ENCODE measurements at places on chromosomes 4 and X.

GRCh38 chrX:22047468-22047867, 15.3 kb downstream of the PHEX start:
- DNase-seq, result no peak

- no peak for DNase-seq
These were observed 93.6 kb downstream of the PDLIM5 start for GRCh38 chr4:94545296-94545695.

DNA sequence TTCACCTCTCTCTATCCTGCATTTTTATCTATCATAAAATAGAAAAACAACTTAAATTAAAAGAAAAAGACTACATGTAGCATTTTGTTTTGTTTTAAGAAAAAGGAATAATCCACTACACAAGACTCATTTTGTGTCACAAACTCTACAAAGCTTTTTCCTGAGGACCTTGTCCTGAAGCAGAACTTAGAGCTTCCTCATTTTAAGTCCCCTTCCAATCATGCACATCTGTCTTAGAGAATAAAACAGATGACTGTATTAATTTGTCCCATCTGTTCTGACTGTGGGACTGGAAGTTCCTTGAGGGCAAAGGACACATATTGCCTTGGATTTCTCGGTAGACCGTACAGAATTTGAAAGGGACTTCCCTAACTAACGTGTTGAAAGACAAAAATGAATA, 218.5 kb downstream of the COL25A1 start:
- no peak for DNase-seq

GRCh38 chrX:9318213-9318612, 146.6 kb upstream of the TBL1X start:
- no peak for DNase-seq

DNA sequence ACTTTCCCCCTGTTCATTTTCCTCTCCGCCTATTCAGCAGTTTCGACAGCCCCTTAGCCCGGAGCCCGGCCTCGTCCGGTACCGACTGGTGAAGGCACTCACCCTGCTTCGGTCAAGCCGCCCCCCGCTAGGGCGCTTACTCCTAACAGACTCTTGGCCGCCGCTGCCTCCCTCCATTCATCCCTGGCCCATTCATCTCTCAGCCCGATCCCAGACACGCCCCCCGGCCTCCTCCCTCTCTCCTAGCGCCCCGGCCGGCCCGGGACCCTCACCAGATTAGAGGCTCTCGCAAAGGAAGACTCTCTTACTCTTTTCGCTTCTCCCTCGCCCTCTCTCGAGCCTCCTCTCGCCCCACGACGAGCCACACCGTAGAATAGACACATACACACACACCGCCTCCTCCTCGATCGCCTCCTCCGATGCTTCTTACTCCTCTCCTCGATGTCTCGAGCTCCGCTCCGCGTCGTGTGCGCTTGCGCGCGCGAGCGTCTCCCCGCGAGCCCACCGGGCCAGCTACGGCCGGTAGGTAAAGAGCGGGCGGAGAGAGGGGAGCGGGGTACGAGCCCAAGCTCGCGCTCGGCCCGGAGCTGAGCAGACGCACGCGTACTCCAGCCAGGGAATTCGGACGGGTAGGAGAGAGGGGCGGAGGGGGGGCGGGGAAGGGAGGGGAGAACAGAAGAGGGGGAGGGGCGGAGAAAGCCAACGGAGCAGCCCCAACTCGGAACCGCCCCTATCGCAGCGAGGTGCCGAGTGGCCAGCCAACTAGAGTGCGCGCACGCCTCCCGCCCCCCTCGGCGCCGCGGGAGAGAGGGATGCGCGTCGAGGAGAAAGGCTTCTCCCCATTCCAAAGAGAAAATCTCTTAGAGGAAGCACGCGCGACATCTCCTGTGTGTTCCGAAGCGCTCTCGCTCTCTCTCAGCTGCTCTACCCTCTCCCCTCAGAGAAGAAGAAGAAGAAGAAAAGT, at the start of gene WNK3:
Gene WNK3, minus strand, starts transcription at position 633 of the 964 bp plus-strand sequence.
- DNase-seq, result peak; percentile 54

DNA sequence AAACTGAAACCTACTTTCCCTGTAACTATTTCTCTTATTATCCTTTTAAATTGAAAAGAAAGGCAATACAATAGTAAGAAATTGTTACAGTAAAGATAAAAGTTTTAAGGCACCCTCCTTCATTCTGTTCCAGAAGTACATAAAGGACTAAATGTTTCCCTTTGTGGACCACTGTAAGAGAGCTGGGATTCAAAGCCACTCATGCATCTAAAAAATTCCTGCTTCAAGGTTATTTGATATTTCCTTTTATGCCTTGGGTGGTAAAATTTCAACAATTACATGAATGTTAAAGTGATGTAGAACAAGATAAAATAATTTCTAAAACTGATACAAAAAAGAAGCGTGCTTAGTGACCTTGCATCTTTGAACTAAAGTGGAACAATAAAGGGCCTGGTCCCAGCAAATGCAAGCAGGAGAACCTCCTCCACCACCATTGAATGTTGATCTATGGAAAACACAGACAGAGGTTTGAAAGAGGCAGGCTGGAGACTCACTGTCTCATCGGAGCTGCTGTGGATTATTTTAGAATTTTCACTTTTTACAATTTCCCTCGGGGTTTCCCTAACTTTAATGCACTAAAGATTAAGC, 42.3 kb upstream of the PRSS12 start:
- no peak for DNase-seq

DNA sequence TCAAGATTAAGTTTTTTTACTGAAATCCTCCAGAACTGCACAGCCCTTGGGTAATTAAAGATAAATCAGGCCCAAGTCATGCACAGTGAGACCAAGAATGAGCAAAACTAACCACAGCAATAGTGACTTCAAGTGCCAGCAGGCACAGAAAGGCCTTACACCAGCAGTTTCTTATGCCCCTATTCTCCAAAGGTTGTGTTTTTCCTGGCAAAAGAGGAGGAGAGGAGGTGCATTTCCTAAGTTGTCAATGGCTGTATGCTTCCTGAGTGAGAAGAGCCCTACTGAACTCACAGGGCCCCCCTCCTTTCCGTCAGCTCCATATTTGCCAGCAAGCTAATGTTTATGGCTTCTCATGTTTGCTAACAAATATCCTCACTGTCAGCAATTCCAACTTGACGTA, 418.7 kb upstream of the INTU start:
- DNase-seq, result no peak

DNA sequence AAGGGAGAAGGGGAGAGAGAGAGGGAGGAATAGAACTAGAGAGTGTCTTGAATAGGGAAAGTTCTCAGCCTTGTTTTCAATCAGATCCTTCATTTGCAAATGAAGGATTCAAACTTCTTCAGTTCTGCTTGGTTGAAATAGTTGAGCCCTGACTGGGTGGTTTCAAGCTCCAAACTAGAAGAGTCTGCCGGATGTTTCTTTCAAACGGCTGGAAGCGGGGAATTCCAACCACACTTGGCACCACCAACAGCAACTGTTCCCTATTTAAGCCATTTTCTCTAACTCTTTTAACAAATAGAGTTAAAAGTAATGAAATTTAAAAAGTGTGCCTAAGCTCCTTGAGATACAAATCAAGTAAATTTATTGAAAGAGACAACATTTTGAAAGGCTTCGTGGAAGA, 67.5 kb upstream of the DDX60 start:
- no peak for DNase-seq

DNA sequence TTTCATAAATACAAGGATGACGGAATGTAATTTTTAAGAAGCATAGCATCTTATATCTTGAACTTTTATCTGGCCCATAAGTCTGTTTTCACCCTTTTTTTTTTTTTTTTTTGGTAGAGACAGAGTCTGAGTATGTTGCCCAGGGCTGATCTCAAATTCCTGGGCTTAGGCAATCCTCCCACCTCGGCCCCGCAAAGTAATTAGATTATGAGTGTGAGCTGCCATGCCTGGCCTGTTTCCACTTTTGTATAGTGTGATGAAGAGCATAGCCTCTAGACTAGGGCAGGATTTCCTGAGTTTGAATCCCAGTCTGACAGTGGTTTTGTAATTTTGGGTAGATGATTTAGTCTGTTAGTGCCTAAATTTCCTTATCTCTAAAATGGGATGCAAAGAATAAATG, 11.0 kb downstream of the STIM2 start:
- no peak for DNase-seq

- no peak for DNase-seq
These were observed 523 bp upstream of the BTK start for GRCh38 chrX:101386542-101386885.

GRCh38 chr4:142781114-142781513, 65.0 kb downstream of the INPP4B start:
- DNase-seq, result no peak

DNA sequence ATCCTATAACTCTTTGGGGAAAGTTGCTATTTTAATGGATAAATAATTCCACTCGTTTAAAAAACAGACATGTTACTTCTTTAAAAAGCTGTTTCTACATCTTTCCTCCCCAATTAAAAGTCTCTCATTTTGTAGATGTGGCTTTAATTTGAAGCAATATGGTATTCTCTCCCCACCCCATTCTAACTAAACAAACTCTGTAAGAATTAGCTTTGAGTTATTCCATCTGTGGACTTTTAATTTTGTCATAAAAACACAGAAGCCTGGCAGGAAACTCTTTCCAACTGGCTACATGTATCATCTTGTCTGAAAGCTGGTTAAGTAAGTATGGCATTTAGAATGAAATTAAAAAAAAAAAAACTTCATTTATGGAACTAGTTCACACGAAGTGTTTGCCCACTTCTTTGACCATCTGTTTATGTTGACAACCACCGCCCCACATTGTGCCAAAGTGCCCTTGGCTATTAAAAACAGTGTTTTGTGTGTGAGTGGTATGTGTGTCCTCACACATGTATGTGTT, 140.3 kb downstream of the NAA11 start:
- DNase-seq, result no peak

DNA sequence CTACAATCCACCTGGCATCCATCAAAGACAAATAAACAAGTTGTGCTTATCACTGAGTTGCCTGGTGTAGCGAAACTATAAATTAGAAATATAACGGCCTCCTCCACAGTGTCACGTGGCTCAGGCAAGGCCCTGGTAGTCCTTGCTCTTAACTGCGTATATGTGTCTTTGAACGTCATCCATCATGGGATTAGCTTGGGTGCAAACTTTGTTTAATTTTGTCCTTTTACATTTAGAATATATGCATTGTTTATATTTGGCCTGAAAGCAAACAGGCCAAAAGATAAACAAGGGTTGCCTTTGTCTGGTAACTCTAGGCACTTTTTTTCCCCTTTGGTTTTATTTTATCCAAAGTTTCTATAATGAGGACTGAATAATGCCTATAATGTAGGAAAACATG, 184.9 kb downstream of the KIT start:
- DNase-seq, result no peak

DNA sequence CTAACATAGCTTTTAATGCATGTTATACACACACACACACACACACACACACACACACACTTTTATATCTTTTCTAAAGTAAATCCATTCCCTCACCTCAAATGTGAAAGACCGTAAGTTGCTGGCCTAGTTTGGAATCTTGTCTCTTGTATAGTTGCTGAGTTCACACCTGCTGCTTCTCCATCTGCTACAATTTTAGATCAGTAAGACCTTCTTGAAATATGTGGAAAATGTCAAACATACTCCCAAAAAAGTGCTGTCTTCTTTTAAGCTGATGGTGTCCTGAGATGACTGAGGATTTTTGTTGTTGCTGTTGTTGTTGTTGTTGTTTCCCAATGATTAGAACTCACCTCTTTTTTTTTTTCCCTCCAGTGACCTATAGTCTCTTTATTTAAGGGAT, 121.3 kb downstream of the SNCA start:
- no peak for DNase-seq

- no peak for DNase-seq
These were observed 227.0 kb downstream of the DTHD1 start for GRCh38 chr4:36508394-36508793.

DNA sequence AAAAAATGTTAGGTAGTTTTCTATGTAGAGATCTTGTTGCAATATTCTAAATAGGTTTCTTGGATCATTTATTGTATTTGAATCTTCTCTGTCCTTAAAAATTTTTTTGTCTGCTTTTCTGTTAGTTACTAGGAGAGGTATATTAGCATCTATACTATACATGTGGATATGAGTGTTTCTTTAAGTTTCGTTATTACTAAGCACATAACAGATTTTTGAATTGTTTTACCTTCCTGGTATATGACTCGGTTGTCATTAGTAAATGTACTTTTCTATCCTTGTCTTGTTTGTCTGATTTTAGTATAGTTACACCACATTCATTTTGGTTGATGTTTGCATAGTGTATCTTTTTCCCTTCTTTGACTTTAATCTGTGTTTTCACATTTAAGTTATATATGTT, 20.2 kb downstream of the PYURF start:
- DNase-seq, result no peak
